Parietal lobe (tissue), 2 donors: ENCODE measurements at places on chromosomes 6 and 20. TPM values are rescaled to one million over a fixed set of nuclear protein-coding genes. Genes with fewer than 3 reads are reported as not detected.

SLC44A4 gene
- total RNA-seq: not detected

CUL7 gene
- total RNA-seq: 17.2 TPM

CD40 gene
- total RNA-seq: 0.31 TPM

LGSN gene
- total RNA-seq: 0.63 TPM

HCK gene
- 2.2 TPM for total RNA-seq

RAD21L1 gene
- total RNA-seq: not detected

NKX2-4 gene
- not detected for total RNA-seq

VPS16 gene
- total RNA-seq: 62.6 TPM

RNF182 gene
- 71.1 TPM for total RNA-seq

CDH26 gene
- total RNA-seq: 2.2 TPM

NOL7 gene
- 44.8 TPM for total RNA-seq

DYNLT2 gene
- total RNA-seq: 4.1 TPM

SLC22A3 gene
- total RNA-seq: 1.3 TPM

MLIP gene
- total RNA-seq: 10.6 TPM

PTCRA gene
- total RNA-seq: not detected

GTSF1L gene
- total RNA-seq: not detected

MICB gene
- 0.31 TPM for total RNA-seq

TNFRSF6B gene
- 1.3 TPM for total RNA-seq

RAB44 gene
- not detected for total RNA-seq

MCCD1 gene
- not detected for total RNA-seq

AIF1 gene
- 3.4 TPM for total RNA-seq

PSMB8 gene
- 2.5 TPM for total RNA-seq

GSTA3 gene
- total RNA-seq: not detected

NRN1 gene
- 13.1 TPM for total RNA-seq

FAM209B gene
- not detected for total RNA-seq

FAM162B gene
- total RNA-seq: 1.3 TPM

SNAP25 gene
- 100 TPM for total RNA-seq

LAMA4 gene
- total RNA-seq: 26.0 TPM

BMP6 gene
- total RNA-seq: 3.4 TPM

SPATS1 gene
- not detected for total RNA-seq

DCBLD1 gene
- 8.5 TPM for total RNA-seq

MRPS10 gene
- total RNA-seq: 41.0 TPM

PABPC1L gene
- total RNA-seq: 13.8 TPM

BMP5 gene
- 0.94 TPM for total RNA-seq

OLIG3 gene
- total RNA-seq: not detected

COL19A1 gene
- 4.7 TPM for total RNA-seq

COL21A1 gene
- 1.3 TPM for total RNA-seq

WFDC10B gene
- total RNA-seq: not detected
